ENCODE measurements at places on chromosomes 6 and 20. TPM values are rescaled to one million over a fixed set of nuclear protein-coding genes. Genes with fewer than 3 reads are reported as not detected.

DNA sequence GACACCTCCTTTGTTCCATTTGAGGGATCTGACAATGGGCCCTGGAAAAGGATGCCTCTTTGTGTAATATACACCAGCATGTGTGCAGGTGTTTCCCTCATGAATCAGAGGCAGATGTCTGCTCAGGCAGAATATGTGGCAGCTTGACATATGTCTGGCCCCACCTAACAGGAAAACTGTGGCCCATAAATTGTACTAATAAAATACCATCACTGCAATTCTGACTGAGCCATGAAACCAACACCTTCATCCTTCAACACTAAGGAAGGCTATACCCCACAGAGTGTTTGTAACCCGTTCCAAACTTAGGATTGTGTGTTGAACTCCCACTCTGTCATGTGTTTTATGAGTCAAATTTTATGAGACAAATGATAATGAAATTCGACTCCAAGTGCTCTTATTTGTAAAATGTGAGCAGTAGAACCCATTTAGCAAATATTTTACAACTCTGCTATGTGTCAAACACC lies 22.7 kb downstream of the LAMA4 start:
- DNase-seq = peak; percentile 97

GRCh38 chr6:8108031-8108660 lies 5.8 kb upstream of the EEF1E1 start:
- peak; percentile 93 for DNase-seq

- peak; percentile 23 for DNase-seq
These were observed 525 bp downstream of the MACROD2 start for GRCh38 chr20:13995841-13996240.

The HSPA12B gene
- total RNA-seq = 16.7 TPM

- DNase-seq = peak; percentile 80
These were observed 82.1 kb upstream of the SIRPA start for GRCh38 chr20:1813101-1813529.

GRCh38 chr20:9514461-9515213 lies at the start of gene LAMP5:
Gene LAMP5 (plus strand): TSS chr20:9514590. CDS start chr20:9514853, 263 bp downstream.
- DNase-seq = peak; percentile 47

The CDH4 gene
- total RNA-seq = 0.17 TPM

- DNase-seq = peak; percentile 86
These were observed 253.6 kb upstream of the RAB32 start for GRCh38 chr6:146289816-146290588.

DNA sequence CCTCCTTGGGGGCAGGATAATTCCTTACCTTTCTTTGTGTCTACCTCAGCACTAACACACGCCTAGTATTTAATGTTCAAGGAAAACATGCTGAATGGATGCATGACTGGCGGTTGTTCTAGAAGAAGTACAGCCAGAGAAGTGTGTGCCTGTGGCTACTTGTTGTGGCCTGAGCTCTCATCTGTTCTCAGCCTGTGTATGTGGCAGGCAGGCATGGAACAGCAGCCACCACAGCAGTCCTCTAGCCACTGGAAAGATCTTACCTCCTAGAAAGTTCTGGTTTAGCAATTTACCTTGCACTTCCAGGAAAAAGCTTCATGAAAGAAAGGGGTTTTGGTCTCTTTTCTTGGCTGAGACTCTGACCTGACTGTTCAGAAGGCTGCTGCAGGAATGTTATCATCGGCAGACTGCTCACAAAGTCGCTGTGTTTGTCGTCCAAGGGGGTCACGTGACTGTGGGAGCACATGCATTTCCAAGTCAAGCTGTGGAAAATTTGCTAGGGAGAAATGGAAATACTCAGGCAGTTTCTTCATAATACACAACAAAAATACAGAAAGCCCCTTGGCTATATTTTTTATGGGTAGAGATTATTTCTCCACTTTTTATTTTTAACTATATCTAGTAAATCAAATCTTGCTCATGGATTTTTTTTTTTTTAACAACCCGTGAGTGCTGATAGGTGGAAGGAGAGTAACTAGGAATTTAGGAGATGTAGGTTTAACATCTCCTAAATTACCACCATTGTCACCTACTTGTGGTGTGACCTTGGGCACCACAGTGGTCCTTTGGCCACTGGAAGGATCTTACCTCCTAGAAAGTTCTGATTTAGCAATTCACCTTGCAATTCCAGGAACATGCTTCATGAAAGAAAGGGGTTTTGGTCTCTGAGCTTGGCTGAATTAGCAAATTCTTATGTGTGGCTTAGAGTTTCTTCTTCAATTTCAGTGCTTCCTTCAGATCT lies 110.8 kb upstream of the GPR6 start:
- no peak for DNase-seq

- peak; percentile 56 for DNase-seq
These were observed 32.5 kb upstream of the MEI4 start for GRCh38 chr6:77620278-77620882.

- no peak for DNase-seq
These were observed 57.1 kb downstream of the SNAI1 start for GRCh38 chr20:50039706-50040431.

The CTCFL gene
- total RNA-seq = not detected

DNA sequence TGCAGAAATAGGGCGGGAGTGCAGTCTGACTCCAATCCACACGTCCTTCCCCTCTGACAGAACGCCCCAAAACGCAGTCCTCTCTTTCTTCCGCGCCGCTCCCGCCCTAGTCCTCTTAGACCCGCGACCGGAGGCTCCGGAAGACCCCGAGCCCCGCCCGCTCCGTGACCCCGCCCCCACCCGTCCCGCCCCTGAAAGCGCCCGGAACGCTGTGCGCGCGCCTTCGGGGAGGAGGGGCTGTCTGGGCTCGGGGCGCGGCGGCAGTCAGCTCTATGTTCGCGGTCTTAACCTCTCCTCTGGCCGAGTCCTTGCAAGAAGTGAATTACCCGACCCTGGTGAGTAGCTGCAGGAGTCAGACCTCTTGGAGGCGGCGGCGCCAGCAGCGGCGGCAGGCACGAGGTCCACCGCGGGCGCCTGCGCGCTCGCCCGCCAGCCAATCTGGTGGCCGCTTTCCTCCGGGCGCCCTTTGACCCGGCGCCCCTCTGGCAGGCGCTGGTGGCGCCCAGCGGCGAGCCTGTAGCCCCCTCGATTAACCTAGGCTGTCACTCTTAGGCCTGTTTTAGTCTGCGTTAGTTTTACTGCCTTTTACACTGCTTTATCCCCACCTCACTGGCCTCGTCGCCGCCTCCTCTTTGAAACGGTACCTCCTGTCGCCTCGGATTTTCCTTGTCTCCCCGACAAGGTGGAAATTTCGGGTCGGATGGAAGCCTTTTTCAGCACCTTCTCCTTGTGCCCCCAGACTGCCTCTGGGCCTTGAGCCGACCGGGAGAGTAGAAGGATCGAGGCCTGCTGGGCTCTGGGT lies at the start of gene MANEA:
Gene MANEA, plus strand, starts transcription at position 232 of the 802 bp plus-strand sequence. CDS start 8,905 bp downstream, outside the sequence.
- DNase-seq = peak; percentile 84

The APOM gene
- total RNA-seq = 0.37 TPM

DNA sequence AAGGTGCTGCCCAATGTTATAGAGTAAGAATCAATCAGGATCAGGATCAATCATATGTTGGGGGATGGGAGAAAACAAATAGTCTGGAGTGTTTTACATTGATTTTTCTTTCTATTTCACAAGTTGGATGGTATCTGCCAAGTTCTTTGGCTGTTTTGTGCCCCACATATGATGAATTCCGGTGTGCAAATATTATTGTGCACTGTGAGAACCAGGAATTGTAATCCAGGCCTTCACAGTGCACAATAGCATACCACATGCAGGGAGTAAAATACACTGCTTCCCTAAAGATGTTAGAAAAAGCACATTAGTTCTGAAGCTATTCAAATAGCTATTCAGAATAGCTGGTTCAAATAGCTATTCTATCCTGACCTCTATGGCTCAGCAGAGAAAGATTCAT lies 133.7 kb downstream of the LCA5 start:
- DNase-seq = no peak

DNA sequence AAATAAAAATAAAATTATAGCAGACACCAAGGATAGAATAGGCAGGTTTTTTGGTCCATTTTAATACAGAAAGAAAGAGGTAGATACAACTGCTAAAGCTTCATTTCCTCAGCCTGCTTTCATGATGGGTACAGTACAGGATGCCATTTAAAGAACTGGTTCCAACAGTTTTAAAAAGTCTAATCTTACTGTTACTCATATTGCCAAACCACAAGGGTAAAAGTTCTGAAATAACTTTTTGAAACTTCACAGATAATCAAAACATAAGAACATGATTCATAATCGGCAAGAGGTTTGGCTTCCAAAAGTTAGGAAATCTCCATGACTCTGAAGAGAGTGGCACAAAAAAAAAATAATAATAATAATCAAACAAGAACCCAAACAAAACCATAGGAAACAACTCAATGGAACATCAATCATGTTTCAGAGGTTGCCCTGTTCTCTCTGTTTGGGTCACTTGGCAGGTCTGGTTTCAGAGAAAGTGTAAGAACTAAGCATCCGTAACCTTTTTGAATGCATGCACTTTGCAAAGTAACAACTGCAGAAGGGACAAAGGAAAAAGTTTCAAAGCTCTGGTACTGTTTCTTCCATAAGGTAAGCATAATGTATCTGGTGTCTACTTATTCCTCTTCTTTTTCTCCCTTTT lies 79.7 kb downstream of the SMLR1 start:
- DNase-seq = no peak

GRCh38 chr6:128124713-128125112 lies 223.9 kb upstream of the THEMIS start:
- DNase-seq = no peak

The CLPSL1 gene
- total RNA-seq = not detected

The LHFPL5 gene
- total RNA-seq = not detected

The MCHR2 gene
- not detected for total RNA-seq

GRCh38 chr20:40512994-40513393 lies 176.0 kb downstream of the MAFB start:
- no peak for DNase-seq

- DNase-seq = no peak
These were observed 245.3 kb downstream of the EPM2A start for GRCh38 chr6:145490068-145490467.

The PRSS35 gene
- not detected for total RNA-seq

DNA sequence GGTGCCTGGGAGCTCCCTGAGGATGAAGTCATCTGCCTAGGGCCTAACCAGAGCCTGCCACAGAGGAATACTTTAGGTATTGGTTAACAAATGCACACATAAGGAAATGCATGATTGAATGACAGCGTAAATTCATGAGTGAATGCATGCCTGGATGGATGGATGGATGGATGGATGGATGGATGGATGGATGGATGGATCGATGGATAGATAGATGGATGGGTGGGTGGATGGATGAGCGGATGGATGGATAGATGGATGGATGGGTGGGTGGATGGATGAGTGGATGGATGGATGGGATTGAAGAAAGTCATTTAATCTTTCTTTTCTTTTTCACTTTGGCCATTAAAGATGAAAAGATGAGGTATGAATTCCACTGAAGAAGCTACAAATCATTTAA lies 111.9 kb upstream of the SIRPG start:
- no peak for DNase-seq

The PGC gene
- not detected for total RNA-seq

DNA sequence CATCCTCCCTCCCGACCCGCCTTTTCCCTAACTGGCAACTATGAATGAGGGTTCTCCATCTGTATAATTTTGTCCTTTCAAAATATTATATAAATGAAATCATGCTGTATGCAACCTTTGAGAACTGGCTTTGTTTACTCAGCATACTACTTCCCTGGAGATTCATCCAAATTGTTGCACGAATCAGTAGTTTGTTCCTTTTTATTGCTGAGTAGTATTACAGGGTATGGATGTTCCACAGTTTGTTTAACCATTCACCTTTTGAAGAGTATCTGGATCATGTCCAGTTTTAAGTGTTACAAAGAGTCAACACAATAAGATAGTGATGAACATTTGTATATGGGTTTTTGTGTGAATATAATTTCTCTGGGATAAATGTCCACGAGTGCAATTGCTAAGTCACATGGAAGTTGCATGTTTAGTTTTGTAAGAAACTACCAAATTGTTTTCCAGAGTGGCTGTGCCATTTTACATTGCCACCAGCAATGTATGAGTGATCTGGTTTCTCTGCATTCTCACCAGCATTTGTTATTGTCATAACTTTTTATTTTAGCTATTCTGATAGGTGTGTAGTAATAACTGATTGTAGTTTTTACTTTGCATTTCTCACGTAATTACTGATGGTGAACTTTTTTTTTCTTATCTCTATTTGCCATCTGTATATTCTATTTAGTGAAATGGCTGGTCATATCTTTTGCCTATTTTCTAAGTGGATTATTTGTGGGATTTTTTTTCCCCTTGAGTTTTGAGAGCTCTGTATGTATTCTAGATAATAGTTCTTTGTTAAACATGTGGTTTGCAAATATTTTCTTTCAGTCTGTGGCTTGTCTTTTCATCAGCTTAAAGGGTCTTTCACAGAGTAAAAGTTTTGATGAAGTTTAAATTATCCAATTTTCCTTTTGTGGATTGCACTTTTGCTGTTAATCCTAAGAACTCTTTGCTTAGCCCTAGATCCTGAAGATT lies 14.4 kb upstream of the RNF24 start:
- no peak for DNase-seq

GRCh38 chr6:31075528-31075927 lies 36.8 kb downstream of the C6orf15 start:
- DNase-seq = no peak

DNA sequence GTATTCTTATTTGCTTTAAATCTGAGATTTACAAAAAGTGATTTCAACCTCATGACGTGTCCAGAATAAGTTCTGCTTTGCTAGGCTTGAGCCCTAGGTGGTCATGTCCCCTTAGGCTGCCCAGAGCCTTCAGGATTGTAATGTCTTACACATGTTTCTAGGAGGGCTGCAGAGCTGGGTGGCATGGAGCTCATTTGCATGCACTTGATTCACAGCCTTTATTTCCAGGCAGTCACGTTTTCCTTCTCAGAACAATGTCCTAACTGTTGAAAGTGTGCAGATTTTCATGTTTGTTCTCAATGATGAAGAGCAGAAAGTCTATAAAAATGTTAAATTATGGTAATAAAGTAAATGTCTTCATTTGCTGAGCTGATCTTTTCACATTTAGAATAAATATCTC lies 448.6 kb upstream of the SOX4 start:
- DNase-seq = no peak

DNA sequence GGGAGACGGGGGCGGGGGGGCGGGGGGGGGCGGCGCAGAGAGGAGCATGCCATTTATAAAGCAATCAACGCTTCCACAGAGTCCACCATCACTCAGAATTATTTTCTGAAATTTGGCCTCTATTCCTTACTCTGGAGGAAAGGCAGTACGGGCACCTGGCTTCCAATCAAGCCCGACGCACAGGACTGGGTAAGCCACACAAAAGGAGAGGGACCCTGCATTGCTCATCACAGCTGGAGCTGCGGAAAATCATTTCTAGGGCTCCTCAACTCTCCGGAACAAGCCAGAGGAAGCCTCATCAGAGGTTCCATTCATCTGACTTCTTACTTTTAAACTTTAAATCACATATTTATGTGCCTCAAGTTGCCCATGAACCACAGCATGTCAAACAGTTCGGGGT lies 55.9 kb downstream of the TTI1 start:
- DNase-seq = no peak
